ENCODE measurements at places on chromosomes 16 and 17.

DNA sequence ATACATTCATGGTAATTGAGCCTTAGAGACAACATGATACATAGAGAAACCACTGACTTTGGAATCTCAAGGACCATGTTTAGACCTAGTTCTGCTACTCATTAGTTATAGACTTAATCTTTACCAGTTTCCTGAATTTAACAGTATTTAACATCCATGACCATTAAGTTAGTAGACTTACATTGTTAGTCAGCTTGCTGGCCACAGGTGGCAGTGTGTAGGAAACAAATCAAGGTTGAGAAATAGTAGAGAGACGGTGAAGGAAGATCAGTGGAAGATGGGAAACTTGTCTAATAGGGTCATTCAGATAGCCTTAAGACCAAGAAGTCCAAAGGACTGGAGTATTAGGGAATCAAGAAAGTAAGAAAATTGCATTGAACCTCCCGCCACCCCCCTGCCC lies 31.0 kb downstream of the OMG start:
- H3K36me3 ChIP-seq = no peaks in the 10 kb centered on the region
- no peaks in the 10 kb centered on the region for H3K27me3 ChIP-seq
- no peak overlapping the region for H3K4me3 ChIP-seq
- DNase-seq = no peak
- H3K27ac ChIP-seq = no peak overlapping the region

- H3K4me1 ChIP-seq = peaks cover 19% of the 10 kb centered on the region
- no peak for DNase-seq
- peak overlapping the region; percentile 90 for H3K4me3 ChIP-seq
- peak overlapping the region; percentile 100 for H3K27ac ChIP-seq
- H3K27me3 ChIP-seq = no peaks in the 10 kb centered on the region
- H3K36me3 ChIP-seq = no peaks in the 10 kb centered on the region
These were observed 460 bp downstream of the ELOB start for GRCh38 chr16:2776500-2777139.

DNA sequence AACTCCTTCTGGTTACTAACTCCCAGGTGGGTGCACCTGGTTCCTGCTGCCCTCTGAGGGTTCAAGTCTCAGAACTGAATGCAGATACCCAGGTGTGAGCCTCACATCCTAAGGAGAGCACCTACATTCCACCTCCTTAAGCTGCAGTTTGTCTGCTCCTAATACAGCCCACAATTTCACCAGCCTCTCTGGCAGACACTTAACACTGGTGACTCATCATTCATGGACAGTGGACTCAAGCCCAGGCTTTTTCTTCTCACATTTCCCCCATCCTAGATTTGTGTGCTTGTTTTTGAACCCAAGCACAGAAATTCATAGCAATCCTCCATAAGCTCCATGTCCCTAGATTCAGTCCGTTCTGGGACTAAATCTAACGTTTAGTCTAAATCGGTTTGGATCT lies 7.0 kb upstream of the MAF start:
- H3K27me3 ChIP-seq = no peaks in the 10 kb centered on the region
- no peak for DNase-seq
- no peaks in the 10 kb centered on the region for H3K4me1 ChIP-seq
- H3K36me3 ChIP-seq = no peaks in the 10 kb centered on the region
- H3K27ac ChIP-seq = peak overlapping the region; percentile 54

DNA sequence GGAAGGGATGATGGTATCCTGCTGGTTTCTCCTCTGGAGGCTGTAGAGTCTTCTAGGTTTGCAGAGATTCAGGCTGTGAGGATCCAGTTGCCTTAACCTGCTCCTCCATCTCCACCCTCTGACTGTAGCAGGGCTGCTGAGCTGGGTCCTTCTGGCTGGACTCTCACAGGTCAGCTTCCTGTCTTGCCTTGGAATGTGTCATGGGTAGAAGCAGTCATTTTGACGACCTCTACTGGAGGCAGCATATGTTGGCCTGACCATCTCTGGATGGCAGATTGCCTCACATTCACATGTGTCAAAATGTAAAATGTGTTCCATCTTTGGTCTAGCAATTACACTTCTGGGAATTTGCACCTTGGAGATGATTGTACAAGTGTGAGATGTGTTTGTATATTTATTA lies 504.4 kb upstream of the EEF2KMT start:
- no peaks in the 10 kb centered on the region for H3K27me3 ChIP-seq
- H3K36me3 ChIP-seq = no peaks in the 10 kb centered on the region
- no peaks in the 10 kb centered on the region for H3K4me1 ChIP-seq
- no peak overlapping the region for H3K27ac ChIP-seq
- no peak overlapping the region for H3K4me3 ChIP-seq
- DNase-seq = no peak

GRCh38 chr16:72946474-72947194 lies 101.3 kb downstream of the ZFHX3 start:
- no peaks in the 10 kb centered on the region for H3K36me3 ChIP-seq
- H3K27ac ChIP-seq = no peak overlapping the region
- no peaks in the 10 kb centered on the region for H3K4me1 ChIP-seq
- H3K4me3 ChIP-seq = no peak overlapping the region
